ENCODE measurements at places on chromosomes 13 and 19. TPM values are rescaled to one million over a fixed set of nuclear protein-coding genes. Genes with fewer than 3 reads are reported as not detected.

Gene TEX26
- total RNA-seq = not detected

Gene PROZ
- not detected for total RNA-seq

Gene DACT3
- total RNA-seq = 0.27 TPM

Gene TMEM255B
- 1.1 TPM for total RNA-seq

Gene BRCA2
- total RNA-seq = 3.7 TPM

Data from A549 treated with ZK216348 at 1 μM for 4 hours (cell line).